ENCODE measurements at places on chromosomes 7 and 10.

DNA sequence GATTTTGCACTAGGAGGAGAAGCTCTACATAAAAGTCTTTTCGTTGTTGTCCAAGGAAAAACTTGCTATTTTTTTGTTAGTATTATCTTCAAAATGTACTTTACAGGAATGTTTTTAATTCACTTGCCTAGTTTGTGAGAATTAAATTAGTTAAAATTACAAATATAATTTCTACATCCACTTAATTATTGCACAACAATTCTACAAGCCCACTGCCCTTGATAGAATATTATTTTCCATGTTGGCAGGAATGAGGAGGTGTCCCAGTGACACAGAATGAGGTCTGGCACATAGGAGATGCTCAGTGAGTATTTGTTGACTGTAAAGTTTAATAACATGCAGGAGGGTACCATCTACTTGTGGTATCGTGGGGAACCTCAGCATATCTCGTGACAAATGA is 255.4 kb downstream of the SDHAF3 start:
- DNase-seq, result no peak

GRCh38 chr10:123009105-123009820 is 457 bp downstream of the ACADSB start:
- DNase-seq, result no peak

GRCh38 chr7:150580638-150581394 is 13.6 kb downstream of the GIMAP4 start:
- no peak for DNase-seq

GRCh38 chr10:114629824-114630730 is 28.0 kb downstream of the ABLIM1 start:
- no peak for DNase-seq

DNA sequence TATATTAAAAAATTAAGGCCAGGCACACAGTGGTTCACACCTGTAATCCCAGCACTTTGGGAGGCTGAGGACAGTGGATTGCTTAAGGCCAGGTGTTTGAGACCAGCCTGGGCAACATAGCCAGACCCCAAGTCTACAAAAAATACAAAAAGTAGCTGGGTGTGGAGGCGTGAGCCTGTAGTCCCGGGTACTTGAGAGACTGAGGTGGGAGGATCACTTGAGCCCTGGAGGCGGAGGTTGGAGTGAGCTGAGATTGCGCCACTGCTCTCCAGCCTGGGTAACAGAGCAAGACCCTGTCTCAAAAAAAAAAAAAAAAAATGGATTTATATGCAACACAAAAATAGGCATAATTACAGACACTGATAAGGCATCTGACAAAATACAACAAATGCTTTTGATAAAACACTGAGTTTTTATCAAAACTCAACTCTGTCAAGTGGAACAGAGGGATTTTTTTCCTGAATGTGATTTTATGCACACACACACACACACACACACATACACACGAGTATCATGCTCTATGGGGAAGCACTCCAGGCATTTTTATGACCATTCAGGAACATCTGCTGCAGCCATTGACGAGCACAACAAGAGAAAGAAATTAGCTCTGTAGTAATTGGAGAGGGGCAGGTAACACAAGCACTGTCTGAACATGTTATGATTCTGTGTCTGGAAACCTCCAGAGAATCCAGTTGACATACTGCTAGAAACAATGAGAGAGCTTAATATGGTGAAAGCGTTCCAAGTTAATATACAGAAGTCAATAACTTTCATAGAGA is 193.1 kb downstream of the WDR37 start:
- no peak for DNase-seq

DNA sequence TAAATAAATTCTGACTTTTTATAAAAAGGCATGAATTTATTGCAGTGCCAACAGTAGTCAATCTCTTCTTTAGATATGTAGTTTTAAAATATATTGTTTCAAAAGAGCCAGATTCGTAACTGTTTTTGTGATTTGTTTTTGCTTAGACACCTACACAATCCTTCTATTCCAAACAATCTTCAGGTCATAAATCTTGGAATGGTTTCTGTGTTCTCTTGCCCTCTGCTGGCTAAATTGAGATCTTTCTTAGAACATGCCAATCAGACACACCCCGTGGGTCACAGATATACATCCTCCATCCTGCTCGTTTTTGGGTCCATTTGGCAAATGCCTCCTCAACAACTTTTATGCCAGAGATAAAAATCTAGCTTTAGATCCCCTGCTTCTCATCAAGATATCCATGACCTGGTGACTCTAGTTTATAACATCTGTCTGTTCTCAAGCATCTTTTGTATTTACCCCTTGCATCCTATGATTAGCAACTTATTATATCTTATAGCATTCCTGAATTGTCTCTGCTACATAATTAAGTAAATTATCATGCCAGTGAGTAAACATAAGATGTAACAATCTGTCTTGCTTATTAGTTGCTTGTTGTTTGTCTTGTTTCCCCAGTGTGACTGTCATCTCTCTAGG is 35.3 kb upstream of the IFRD1 start:
- DNase-seq, result no peak

DNA sequence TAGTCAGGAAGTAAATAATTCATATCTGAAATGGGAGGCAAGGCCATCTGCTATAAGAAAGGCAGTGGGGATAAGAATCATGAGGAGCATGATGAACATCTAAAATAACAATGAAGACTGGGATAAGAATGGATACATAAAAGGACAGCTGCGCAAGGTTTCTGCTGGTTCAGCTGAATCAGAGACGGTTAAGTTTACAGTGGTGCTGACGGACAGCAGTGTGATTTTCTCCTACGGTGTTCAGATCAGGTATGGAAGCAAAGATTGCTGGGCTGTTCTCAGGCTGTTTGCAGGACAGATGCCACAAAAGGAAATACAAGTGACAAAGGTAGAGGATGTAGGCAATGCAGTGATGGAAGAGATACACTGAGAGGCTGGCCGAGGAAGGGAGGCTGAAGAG is 8.4 kb downstream of the CYCS start:
- no peak for DNase-seq

GRCh38 chr7:1105189-1105588 is 17.3 kb downstream of the GPER1 start:
- no peak for DNase-seq

GRCh38 chr10:77297393-77297739 is 340.2 kb downstream of the KCNMA1 start:
- no peak for DNase-seq

DNA sequence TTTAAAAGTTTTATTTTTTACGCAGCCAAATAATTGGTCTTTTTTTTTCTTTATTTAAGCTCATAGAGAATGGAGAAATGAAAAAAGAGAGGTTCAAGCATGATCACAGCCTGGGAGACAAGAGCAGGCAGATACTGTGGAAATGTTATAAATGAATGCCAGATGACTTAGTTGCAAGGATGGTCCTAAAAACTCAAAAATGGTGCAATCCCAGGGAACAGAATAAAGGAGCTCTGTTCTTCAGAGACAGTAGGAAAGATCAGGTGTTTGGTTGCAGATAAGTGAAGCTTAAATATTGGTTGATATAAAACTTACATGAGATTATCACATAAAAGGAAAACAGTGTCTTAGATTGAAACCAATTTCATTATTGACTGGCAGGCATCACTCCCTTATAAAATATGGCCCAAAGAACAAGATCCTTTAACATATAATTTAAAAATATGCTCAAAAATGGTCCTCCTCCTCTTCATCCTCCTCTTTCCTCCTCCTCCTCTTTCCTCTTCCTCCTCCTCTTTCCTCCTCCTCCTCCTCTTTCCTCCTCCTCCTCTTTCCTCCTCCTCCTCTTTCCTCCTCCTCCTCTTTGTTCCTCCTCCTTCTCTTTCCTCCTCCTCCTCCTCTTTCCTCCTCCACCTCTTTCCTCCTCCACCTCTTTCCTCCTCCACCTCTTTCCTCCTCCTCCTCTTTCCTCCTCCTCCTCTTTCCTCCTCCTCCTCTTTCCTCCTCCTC is 18.6 kb downstream of the GNAT3 start:
- DNase-seq, result no peak

- DNase-seq, result no peak
Measured at GRCh38 chr7:118755067-118755625, 530.6 kb downstream of the ANKRD7 start.

DNA sequence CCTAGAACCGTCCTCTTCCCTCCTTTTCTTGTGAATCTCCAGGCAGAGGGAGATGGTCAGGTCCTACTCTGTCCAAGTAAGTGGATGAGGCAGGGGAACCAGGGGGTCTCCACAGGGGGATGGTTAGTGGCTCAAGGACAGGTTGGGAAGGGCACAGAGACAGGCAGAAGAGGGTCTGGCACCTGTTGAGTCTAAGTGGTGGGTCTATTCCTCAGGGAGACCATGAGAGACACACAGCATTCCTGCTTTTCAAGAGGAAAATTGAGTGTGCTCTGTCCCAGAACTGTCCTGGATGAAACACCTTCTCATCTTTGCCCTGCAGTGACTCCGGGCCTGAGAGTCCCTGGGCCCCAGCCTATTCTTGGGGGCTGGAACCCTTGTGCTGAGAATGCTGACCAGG is 184.8 kb upstream of the GALNT17 start:
- DNase-seq, result no peak

- peak; percentile 37 for DNase-seq
Measured at GRCh38 chr7:108836256-108836655, 266.6 kb downstream of the DNAJB9 start.

Data from stromal cell of bone marrow (primary cell).